Neural progenitor cell (in vitro differentiated cells): ENCODE measurements at places on chromosomes 5 and 9. TPM values are rescaled to one million over a fixed set of nuclear protein-coding genes. Genes with fewer than 3 reads are reported as not detected.

- no peak for DNase-seq
Measured at GRCh38 chr9:8693464-8693863, 893.9 kb upstream of the DMAC1 start.

GRCh38 chr5:141822144-141822543 lies 56.1 kb downstream of the PCDH1 start:
- DNase-seq: no peak

- no peak for DNase-seq
Measured at GRCh38 chr5:122053181-122054109, 24.6 kb downstream of the LOX start.

DNA sequence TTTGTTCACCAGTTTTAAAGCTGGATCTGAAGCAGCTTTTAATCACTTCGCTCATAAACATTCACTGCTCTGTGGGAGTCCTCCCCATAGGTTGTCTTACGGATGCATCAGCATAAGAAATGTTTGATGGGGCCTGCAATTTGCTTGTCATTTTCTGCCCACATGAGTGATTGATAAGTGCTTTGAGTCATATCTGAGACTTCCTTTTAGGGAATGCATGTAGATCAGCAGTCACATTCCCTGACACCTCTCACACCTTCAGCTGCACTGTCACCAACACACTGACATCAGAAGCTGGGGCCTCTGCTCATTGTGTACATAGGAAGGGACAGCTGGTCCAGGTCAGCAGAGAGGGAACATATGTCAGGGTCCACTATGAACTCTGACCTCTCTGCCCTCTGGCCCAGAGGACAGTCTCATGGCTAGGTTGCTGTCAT lies 84.1 kb upstream of the SPATA31D4 start:
- no peak for DNase-seq

The UBE2QL1 gene
- total RNA-seq: 0.30 and 0.62 TPM in 2 replicates

The SIGMAR1 gene
- 37.8 and 108 TPM in 2 replicates for total RNA-seq

The GABRP gene
- total RNA-seq: 0.03 TPM in 1 of 2 replicates, not detected in the other
